ENCODE measurements at places on chromosomes 13 and 19. TPM values are rescaled to one million over a fixed set of nuclear protein-coding genes. Genes with fewer than 3 reads are reported as not detected.
A peak's percentile ranks its signal among the peaks of the same experiment; 100 is the strongest.

CGB8 gene
- total RNA-seq: not detected

- peaks cover 6% of the 10 kb centered on the region for H3K36me3 ChIP-seq
- peaks cover 66% of the 10 kb centered on the region for H3K4me1 ChIP-seq
- H3K27ac ChIP-seq: no peak overlapping the region
- DNase-seq: peak; percentile 26
- no peak overlapping the region for H3K4me3 ChIP-seq
- H3K27me3 ChIP-seq: no peaks in the 10 kb centered on the region
Measured at GRCh38 chr13:114099191-114099590, 33.2 kb downstream of the RASA3 start.

DACH1 gene
- total RNA-seq: 0.21 TPM

GRCh38 chr13:48828962-48829411 is 146.7 kb upstream of the FNDC3A start:
- H3K27me3 ChIP-seq: no peaks in the 10 kb centered on the region
- DNase-seq: peak; percentile 24
- H3K27ac ChIP-seq: no peak overlapping the region
- no peak overlapping the region for H3K4me3 ChIP-seq
- peaks cover 43% of the 10 kb centered on the region for H3K4me1 ChIP-seq
- peaks cover 13% of the 10 kb centered on the region for H3K36me3 ChIP-seq

DNA sequence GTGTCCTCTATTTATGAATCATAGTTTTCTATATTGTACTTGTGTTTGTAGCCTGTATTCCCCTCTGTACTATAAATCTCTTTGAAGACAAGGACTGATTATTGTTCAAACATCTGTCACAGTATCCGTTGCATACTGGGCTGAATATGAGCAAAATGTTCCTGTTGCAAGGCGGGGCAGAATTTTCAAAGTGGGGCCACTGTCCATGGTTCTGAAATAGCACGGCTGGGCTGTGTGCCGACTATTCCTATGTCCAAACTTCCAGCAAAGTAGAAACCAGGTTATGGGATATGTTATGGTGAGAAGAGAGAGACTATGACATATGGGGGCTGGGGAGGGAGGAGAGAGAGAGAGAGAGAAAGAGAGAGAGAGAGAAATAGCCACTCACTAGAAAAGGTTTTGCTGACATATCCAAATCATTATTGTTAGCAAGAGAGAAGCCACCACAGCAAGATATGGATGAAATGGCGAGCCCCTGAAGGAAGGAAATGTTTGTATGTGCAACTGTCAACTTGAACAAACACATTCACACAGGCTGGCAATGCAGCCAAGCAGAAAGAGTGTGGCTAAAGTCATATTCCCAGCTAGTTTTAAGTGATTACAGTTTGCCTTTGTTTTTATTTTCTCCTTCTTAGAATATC is 107.0 kb upstream of the GPR12 start:
- peaks cover 9% of the 10 kb centered on the region for H3K27me3 ChIP-seq
- DNase-seq: peak; percentile 42
- H3K36me3 ChIP-seq: no peaks in the 10 kb centered on the region
- H3K4me1 ChIP-seq: no peaks in the 10 kb centered on the region

GRCh38 chr13:51249255-51249654 is 27.1 kb downstream of the FAM124A start:
- no peaks in the 10 kb centered on the region for H3K27me3 ChIP-seq
- no peaks in the 10 kb centered on the region for H3K4me1 ChIP-seq
- no peaks in the 10 kb centered on the region for H3K36me3 ChIP-seq
- no peak overlapping the region for H3K4me3 ChIP-seq
- no peak overlapping the region for H3K27ac ChIP-seq
- no peak for DNase-seq

- no peaks in the 10 kb centered on the region for H3K27me3 ChIP-seq
- H3K36me3 ChIP-seq: peaks cover 7% of the 10 kb centered on the region
- peak overlapping the region; percentile 96 for H3K27ac ChIP-seq
Measured at GRCh38 chr19:16197188-16197621, 506 bp upstream of the AP1M1 start.

GRCh38 chr13:22903301-22903700 is 277.5 kb upstream of the SGCG start:
- no peaks in the 10 kb centered on the region for H3K4me1 ChIP-seq
- no peak overlapping the region for H3K27ac ChIP-seq

DNA sequence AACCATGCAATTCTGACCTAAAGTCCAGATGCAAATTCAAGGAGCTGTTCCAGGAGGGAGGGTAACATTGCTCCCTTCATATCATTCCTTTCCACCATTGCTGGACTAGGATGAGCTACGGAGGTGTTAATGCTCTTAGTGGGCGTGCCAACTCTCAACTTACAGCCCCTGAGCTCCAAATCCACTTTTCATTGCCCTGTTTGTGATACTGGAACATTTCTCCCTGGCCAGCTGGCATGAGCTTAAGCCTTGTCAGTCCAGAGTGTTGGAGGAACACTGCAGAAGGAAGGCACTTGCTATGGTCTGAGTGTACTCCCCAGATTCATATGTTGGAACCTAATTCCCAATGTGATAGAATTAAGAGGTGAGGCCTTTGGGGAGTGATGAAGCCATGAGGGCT is 70.4 kb upstream of the FARP1 start:
- H3K4me3 ChIP-seq: no peak overlapping the region
- peaks cover 5% of the 10 kb centered on the region for H3K27me3 ChIP-seq
- no peaks in the 10 kb centered on the region for H3K36me3 ChIP-seq
- no peaks in the 10 kb centered on the region for H3K4me1 ChIP-seq
- H3K27ac ChIP-seq: no peak overlapping the region

GRCh38 chr19:11196406-11197287 is 698 bp downstream of the KANK2 start:
- DNase-seq: no peak
- H3K27ac ChIP-seq: no peak overlapping the region
- no peaks in the 10 kb centered on the region for H3K36me3 ChIP-seq
- H3K27me3 ChIP-seq: peaks cover 11% of the 10 kb centered on the region
- peaks cover 7% of the 10 kb centered on the region for H3K4me1 ChIP-seq
- H3K4me3 ChIP-seq: peak overlapping the region; percentile 53

KLK14 gene
- total RNA-seq: 1.1 TPM

GRCh38 chr13:111610879-111611278 is 290.4 kb downstream of the TEX29 start:
- no peak overlapping the region for H3K27ac ChIP-seq
- H3K27me3 ChIP-seq: no peaks in the 10 kb centered on the region
- DNase-seq: no peak
- H3K4me1 ChIP-seq: no peaks in the 10 kb centered on the region
- no peaks in the 10 kb centered on the region for H3K36me3 ChIP-seq
- no peak overlapping the region for H3K4me3 ChIP-seq

All from activated CD4-positive, alpha-beta T cell treated with anti-CD3 and anti-CD28 coated beads for 36 hours (primary cell).